Activated CD8-positive, alpha-beta memory T cell treated with anti-CD3 and anti-CD28 coated beads for 4 hours (primary cell): ENCODE measurements at places on chromosomes 2 and 18.

GRCh38 chr2:43328832-43329231 is 102.4 kb upstream of the ZFP36L2 start:
- no peak for DNase-seq

GRCh38 chr2:150486539-150487484 is 655 bp downstream of the RND3 start:
- no peak for DNase-seq

DNA sequence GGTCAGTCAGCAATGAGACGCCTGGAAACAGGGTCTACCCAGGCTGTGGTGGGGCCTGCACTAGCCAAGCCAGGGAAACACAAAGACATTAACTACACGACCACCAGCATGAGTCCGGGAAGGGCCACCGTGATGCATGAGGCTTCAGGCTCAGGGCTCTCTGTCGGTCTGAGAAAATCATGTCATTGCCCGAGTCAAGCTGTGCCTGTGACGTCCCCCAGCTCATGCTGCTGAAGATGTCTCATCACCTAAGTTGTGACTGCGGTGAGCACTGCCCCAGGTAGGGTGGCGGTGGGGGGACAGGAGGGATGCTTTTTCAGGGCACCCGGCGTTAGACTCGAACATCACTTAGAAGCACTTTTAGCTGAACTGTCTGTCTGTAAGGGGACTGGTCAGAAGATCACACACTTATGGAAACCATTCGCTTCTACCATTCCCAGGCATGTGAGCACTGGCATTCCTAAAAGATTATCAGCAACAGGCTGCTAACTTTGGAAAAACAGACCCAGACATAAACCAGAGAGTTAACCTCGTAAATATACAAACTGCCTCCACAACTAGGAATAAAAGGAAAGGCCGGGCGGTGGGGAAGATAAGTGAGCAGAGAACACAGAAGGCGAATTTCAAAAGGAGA is 234.5 kb downstream of the HDAC4 start:
- DNase-seq = no peak

GRCh38 chr2:58045580-58046334 is 849 bp upstream of the VRK2 start:
- DNase-seq = no peak

GRCh38 chr2:190488516-190489233 is 45.8 kb downstream of the NEMP2 start:
- DNase-seq = no peak

DNA sequence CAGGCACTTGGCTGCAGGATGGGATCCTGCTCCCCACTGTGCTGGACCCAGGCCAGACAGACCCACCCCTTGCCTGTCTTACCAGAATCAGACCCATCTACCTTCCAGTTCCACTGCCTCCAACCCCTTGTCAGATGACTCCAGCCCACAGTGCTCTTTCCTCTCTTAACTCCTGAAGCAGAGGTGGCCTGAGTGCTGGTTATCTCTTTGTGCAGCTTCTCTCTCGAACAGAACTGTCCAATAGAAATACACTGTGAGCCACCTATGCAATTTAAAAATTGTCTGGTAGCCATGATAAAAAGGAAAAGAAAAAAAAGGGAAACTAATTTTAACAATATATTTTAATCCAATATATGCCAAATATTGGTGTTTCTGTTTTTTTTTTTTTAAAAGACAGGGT is 160.2 kb upstream of the SMAD2 start:
- DNase-seq = no peak

DNA sequence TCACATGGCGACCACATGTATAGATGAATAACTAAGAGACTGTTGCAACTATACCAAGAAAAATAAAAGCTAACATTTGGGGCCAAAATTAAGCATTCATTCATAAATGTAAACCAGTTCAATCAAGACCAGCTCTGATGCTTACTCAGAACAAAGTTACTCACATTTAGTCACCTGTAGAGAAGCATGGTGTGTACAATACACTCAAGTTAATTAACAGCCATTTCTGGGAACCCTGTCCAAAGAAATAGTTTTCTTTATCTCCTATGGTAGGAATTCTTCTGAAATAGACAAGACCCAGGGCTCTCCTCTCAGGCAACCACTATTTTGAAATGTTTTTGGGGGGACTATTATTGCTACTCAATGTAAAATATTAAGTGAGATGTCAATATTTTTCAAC is 1.6 kb downstream of the SCN3A start:
- no peak for DNase-seq

GRCh38 chr2:203914546-203915182 is 21.9 kb upstream of the ICOS start:
- no peak for DNase-seq

DNA sequence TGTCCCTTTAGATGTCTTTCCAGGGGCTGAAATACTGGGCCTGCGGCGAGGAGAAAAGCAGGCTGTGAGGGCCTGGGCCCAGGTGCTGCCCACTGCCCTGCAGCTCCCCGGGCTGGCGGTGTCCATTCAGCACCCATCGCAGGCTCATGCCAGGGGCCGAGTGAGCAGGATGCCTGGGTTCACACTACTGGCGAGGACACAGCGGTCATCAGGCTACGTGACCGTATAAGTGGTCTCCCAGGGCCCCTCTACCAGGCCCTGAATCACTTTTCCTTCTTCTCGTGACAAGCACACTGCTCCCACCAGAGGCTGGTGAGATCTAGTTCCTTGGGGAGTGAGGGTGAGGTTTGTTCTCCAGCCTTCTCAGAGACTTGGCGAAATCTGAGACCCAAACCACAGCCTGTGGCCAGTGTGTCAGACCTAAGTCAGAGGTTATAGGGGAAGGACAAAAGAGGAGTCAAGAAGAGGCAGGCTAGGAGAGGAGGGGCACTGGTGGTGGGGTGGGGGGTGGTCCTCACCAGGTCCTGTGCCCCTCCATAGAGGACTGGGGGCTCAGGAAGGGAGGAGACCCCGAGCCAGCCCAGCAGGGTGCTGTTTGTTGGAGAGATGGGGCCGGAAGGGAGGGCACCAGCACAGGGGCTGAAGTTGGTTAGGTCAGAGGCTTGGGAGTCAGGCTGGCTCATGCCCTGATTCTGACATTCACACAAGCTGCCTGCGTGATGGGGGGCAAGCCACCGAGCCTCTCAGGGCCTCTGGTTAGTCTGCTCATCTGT is 6.6 kb upstream of the SEMA4C start:
- DNase-seq = no peak

- no peak for DNase-seq
Observed at GRCh38 chr18:29164020-29164706, 987.2 kb upstream of the CDH2 start.

GRCh38 chr2:3516831-3517230 is 2.5 kb downstream of the ADI1 start:
- DNase-seq = no peak

DNA sequence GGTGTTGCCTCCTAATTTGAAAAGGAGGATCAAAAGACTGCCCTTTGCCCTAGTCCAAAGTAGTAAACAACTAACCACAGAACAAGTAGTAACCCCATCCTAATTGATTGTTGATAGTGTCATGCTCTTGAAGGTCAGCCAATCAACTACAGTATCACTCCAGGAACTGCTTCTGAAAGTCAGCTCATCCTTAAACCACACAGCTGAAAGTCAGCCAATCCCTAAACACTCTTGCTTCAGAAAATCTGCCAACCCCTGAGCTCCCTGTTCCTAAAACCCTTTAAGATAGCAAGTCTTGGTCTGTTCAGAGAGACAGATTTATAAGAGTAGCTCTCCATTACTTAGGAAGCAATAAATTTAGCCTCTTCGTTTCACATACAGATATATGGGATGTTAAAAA is 51.6 kb upstream of the CPO start:
- no peak for DNase-seq

DNA sequence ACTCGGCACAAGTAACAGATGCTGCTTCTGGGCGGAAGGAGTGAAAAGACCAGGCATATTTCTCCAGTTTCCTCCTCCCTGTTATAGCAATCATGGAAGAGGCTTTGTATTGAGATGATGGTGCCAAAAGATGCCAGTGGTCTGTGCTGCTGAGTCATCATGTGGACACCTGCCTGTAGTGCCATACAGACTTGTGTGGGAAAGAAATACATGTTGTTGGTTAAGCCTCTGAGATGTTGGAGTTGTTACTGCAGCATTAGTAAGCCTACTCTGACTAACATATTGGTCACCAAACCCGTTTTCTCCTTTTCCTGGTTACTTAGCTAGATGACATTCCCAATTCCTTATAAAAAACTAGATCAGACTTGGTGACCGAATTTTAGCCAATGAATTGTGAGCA is 356.9 kb downstream of the ZNF521 start:
- DNase-seq = no peak

DNA sequence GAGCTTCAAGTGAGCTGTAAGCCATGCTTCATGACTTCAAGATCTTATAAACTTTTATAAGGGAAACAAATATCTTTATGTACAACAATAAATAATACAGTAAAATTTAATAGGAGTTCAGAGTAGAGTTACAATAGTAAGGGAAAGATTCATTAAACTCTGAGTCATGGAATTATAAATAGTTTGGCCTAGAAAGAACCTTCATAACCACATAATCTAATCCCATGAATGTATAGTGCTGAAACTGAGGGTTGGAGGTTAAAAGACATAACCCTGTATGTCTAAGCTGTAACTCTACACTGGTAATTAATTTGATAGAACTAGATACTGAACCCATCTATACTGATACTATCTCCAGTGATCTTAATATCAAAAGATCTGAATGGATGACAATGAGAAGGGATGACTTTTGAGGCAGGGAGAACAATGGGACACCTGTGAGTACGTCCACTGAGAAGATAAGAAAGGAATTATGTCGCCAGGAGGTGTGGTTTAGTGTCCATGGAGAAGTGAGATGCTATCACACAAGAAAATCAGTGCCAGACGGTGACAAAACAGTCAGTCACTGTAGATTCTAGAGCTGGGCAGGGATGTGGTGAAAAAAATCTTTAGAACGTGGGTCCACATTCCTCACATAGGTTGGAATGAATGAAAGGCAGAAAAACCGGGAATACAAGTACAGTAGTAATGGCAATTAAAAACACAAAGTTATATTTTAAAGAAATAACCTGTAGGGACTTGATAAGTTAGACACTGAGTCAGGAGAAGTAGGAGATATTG is 1.1 kb downstream of the IL1F10 start:
- DNase-seq = no peak

GRCh38 chr18:24153397-24153796 is 14.5 kb downstream of the CABYR start:
- DNase-seq = no peak

DNA sequence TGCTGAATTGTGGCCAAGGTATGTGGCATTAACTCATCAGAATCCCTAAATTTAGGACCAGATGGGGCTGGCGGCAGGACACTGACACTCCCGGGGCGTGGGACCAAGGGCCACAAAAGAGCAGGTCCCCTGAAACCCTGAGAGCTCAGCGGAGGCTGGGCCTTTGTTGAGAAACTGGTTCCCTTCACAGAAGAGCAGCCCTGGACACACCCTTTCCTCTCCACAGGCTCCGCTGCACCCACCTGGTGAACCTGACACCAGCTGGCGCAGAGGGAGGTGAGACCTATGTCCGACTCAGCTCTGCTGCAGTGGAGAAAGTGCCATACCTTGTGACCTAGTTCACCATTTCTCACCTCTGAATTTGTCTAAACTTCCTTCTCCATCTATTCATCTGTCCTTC is 119.5 kb downstream of the RTP5 start:
- DNase-seq = no peak

DNA sequence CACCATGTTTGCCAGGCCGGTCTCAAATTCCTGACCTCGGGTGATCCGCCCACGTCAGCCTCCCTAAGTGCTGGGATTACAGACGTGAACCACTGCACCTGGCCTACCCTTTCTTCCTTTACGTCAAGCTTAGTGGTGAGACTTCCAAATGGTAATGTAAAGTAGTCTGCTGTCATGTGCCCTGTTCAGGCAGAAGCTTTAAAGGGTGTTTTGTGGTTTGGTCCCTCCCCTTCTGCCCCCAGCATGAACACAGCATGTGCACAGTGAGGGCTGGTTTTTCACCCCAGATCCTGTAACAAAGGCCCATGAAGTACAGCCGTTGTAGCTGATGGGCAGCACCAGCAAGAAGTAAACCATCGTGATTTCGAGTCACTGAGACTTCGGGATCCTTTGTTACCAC is 2.7 kb upstream of the DTYMK start:
- DNase-seq = no peak

DNA sequence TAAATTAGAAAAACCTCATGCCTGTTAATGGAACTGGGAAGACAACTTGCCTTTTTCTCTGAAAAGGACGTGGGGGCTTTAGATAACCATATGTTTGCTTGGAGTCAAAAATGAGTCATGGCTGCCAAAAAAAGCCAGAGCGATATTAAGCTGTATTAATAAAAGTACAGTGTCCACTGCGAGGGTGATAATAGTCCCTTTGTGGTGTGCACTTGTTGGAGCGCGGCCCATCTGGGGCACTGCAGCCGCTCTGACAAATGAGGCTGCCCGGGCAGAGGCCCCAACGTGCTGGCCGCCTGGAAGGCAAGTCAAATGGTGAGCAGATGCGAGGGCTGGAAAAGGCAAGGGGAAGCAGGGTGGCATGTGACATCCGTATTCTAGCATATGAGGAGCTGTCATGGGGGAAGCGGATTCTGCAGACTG is 103.3 kb upstream of the NCK2 start:
- no peak for DNase-seq

- no peak for DNase-seq
Observed at GRCh38 chr2:109702250-109702985, 88.3 kb downstream of the SOWAHC start.

GRCh38 chr18:61502472-61502871 is 169.2 kb downstream of the CDH20 start:
- DNase-seq = no peak

- DNase-seq = no peak
Observed at GRCh38 chr2:162011706-162012564, 62.1 kb downstream of the DPP4 start.

DNA sequence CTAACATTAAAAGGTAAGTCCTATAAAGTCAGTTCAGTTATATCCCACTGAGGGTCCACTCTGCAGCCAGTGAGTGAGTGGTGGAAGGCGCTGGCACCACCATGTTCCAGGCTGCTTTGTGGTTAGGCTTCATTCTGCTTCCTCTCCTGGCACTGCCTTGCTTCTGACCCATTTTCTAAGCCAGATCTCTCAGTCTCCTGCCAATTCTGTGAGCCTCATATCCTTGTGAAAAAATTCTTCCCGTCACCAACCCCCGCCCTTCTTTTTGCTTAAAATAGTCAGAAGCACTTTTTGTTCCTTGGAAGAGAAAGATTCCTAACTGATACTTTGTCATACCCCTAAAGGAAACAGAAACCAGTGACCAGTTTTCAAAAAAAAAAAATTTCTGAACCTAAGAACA is 139.8 kb upstream of the NCK2 start:
- DNase-seq = no peak

GRCh38 chr18:48669991-48670750 is 131.3 kb downstream of the CTIF start:
- DNase-seq = no peak
